SK-N-SH treated with all-trans-retinoic acid at 6 μM for 48 hours (cell line): ENCODE measurements at places on chromosomes 16 and 17.
A peak's percentile ranks its signal among the peaks of the same experiment; 100 is the strongest.

- ATAC-seq, result no peak
These were observed 14.9 kb downstream of the SEC14L5 start for GRCh38 chr16:4972938-4973587.

- no peak for ATAC-seq
These were observed 1023.4 kb upstream of the RBFOX1 start for GRCh38 chr16:6309271-6309670.

DNA sequence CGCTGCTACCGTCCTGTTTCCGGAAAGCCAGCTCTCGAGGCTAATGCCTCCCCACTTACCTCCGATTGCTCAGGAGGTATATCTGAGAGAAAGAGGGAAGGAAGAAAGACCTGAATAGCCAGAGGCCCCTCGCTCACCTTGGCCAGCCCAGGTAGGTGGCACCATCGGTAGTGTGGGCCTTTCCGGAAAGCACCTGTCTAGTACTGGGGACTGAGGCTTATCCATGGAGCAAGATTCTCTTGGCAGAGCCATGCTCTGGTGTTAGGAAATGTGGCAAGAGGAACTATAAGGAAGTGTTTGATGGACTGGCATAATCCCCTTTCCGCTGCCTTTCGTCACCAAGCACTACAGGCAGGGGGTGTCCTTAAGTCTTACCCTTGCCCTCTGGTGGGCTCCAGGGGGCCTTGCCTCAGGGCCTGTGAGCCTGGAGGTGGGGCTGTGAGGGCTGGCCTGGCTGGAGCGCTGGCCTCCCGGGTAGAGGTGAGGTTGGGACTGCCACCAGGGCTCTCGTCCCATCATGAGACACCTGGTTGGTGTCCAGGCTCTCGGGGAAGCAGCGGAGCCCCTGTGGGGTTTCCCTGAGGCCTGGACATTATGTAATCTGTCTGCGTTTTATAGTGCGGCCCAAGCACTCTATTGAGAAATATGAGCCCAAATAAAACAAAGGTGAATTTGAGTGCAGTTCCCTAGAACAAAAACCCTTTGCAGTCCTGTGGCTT is 2.9 kb downstream of the CMIP start:
- no peak for ATAC-seq

GRCh38 chr17:82248815-82249674 is 20.2 kb downstream of the SLC16A3 start:
- no peak for ATAC-seq

GRCh38 chr17:51761105-51761504 is 397.4 kb downstream of the CA10 start:
- no peak for ATAC-seq

- ATAC-seq, result no peak
These were observed 44.1 kb downstream of the CRLF3 start for GRCh38 chr17:30780343-30780742.

DNA sequence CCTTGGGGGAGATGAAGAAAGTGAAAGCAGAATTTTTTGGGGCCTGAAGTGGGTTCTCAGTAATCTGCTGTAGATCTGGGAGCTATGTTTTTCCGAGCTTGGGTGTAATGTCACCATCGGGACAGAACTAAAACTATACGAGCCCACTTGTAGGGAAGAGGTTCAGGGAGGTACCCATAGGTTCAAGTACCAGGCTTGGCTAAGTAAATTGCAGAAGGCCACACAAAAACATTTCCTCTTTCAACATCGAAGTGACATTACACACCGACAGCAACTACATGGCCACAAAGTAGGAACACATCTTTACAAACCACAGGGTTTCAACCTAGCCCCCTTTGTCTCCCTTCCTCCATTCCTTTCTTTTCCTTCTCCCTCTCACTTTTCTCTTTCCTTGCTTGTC is 10.2 kb upstream of the ASIC2 start:
- ATAC-seq, result no peak

DNA sequence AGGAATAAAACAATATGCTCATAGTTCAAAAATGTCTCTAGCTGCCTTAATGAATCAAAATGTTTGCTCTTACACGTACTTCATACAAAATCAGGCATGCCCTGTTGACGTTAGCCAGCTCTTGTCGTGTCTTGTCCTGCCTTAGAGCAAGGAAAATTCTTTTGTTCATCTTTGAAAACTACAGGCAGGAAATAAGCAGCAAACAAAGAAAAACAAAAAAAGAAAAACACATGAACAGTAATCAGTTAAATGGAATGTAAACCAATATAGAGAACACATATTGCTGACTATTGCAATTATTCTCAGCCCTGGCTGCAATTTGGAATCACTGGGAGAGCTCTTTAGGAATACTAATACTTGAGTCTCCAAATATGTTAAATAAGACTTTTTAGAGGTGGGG is 1.7 kb downstream of the CAPNS2 start:
- ATAC-seq, result no peak

GRCh38 chr17:4161192-4161966 is 18.4 kb downstream of the CYB5D2 start:
- ATAC-seq, result peak; percentile 61

DNA sequence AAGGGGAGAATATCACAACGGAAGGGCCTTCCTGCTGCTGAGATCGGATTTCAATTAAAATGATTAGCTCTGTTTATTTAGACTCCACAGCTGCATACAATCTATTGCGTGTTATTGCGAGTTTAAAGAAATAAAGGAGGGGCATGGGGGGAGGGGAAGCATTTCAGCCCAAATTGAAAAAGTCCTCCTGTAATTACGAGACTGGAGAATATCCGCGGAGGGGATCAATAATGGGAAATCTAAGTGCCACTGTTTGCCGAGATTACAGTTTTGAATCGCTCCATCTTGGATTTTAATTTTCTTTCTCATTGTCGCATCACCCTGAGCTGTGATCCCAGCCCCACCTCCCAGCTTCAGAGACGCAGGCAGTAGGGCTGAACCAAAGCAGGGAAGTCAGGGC is 15.7 kb upstream of the RPL38 start:
- no peak for ATAC-seq

DNA sequence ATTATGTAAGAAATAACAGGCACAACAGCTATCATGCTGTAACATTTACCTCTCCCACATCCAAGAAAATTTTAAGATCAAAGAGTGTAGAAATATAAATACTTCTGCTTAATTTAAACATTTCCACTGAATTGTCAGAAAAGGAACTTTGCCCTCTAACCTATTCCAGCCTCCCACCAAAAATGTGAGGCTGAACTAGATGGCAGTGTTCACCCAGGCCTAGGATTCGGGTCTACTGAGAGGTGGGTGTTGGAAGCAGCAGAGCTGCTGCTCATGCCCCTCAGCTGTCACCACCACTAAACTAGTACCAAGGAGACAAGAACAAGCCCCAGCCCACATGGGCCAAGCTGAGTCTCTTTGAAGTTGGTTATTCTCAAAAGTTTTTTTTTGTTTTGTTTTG is 11.3 kb downstream of the CIAPIN1 start:
- ATAC-seq, result no peak

GRCh38 chr17:3955673-3955988 is 8.6 kb downstream of the ATP2A3 start:
- no peak for ATAC-seq

- ATAC-seq, result no peak
These were observed at the start of gene ITGAD for GRCh38 chr16:31393056-31393455. Gene ITGAD (plus strand): TSS chr16:31393335. CDS start chr16:31393361, 26 bp downstream.

- peak; percentile 6; the same call in 1 of the 3 replicates for ATAC-seq
These were observed 1.1 kb upstream of the DBNDD1 start for GRCh38 chr16:90020260-90020837.

DNA sequence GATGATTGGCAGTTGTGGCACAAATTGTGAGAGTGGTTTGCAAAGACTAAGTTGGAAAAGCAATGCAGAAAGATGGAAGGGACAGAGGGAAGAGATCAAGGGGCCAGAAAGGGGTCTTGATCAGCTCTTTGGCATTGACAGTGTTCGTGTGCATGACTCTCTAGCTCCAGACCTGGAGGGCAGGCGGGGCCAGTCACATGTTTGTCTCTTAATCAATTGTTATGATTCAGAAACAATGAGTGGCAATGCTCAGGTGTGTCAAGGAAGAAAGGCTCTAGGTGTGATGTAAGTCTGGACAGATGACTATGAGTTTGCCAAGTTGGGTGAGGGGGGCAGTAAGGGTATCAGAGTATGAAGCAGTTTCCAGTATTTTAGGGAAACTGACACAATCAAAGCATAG is 32.1 kb downstream of the WSB1 start:
- no peak for ATAC-seq

GRCh38 chr17:57562184-57562698 is 182.9 kb downstream of the CCDC182 start:
- no peak for ATAC-seq

GRCh38 chr16:49834531-49835151 is 21.3 kb downstream of the ZNF423 start:
- no peak; the same call in 2 of the 3 replicates for ATAC-seq

GRCh38 chr17:75485688-75486087 is 29.3 kb downstream of the TMEM94 start:
- no peak for ATAC-seq

DNA sequence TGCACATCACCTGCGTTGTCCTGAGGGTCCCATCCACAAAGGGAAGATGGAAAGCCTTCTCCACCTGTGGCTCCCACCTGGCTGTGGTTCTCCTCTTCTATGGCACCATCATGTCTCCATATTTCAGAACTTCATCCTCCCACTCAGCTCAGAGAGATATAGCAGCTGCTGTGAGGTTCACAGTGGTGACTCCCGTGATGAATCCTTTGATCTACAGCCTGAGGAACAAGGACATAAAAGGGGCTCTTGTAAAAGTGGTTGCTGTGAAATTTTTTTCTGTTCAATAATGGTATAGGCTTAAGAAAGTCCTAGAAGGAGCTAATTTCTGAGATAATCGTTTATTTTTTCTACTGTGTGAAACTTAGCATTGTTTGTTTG is 18.7 kb downstream of the ZNF200 start:
- ATAC-seq, result no peak

GRCh38 chr17:57858838-57859237 is 9.0 kb upstream of the MRPS23 start:
- ATAC-seq, result no peak

DNA sequence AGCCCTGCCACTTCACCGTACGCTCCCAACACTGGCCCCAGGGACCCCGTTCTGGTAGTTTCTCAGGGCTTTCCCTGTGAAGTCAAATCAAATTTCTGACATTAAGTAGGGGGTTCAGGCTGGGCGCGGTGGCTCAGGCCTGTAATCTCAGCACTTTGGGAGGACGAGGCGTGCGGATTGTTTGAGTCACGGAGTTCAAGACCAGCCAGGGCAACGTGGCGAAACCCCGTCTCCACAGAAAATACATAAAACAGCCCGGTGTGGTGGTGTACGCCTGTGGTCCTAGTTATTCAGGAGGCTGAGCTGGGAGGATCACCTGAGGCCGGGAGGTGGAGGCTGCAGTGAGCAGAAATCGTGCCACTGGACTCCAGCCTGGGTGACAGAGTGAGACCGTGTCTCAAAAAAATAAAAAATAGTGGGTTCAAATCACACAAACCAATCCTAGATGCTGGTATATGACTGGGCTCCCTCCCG is 632 bp downstream of the CYBC1 start:
- peak; percentile 8; the same call in 1 of the 3 replicates for ATAC-seq

DNA sequence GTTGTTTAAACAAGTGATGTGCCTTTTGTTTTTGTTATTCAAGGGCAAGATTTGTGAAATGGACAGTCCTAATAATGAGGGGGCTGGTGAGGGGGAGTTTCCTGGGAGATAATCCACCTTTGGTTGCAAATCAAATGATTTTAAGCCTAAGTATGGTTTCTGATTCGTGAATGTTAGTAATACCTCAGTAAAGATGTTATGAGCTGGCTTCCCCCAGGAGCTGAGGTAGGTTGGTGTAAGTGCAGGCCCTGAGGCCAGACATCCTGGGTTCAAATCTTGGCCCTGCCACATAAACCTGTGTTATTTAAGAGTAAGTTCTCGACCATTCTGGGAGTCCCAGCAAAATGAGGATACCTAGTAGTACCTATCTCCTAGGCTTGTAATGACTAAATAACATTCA is 1.5 kb downstream of the SNX29 start:
- no peak for ATAC-seq

DNA sequence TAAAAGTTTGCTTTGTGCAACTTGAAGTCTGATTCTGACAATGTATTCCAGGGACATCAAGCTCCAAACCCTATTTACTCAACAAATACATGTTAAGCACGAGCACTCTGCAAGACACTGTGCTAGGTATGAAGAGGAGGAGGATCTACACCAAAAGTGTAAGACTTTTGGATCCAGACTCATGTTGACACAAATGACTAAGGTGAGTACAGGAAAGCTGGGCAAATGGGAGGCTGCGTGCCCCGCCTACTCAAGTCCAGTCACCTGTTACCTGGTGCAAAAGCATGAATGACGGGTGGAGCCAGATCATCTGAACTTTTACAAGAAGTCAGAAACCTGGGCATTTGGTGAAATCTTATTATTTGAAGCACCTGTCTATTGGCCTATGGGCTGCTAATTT is 120.7 kb downstream of the ABCC12 start:
- no peak for ATAC-seq

GRCh38 chr16:74874912-74875546 is 100.4 kb upstream of the FA2H start:
- ATAC-seq, result no peak

DNA sequence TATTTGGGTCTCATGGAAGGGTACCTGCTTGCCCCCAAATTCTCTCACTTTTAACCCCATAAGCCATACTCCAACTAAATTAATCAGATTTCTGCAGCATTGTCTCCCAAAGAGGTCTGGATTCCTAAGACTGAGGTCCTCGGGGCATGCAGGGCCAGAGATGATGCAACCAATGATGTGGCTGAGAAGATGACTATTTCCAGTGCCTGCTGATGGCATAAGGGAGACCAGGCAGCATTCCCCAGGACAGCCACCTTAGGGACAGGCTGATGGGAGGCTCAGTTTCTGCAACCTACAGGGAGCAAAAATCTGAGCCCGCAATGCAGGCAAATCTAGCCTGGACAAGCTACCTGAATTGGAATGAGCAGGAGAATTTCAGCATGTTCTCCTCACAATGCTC is 76.8 kb upstream of the ASIC2 start:
- no peak for ATAC-seq

GRCh38 chr17:64694207-64694606 is 32.1 kb upstream of the SMURF2 start:
- ATAC-seq, result peak; percentile 34; the same call in 1 of the 3 replicates

GRCh38 chr17:69874175-69874670 is 200.8 kb upstream of the KCNJ16 start:
- ATAC-seq, result no peak; the same call in 1 of the 3 replicates

- ATAC-seq, result peak; percentile 83
These were observed at the start of gene P3H4 for GRCh38 chr17:41811549-41812380. Gene P3H4 (minus strand): TSS chr17:41811949. CDS start chr17:41811915, 34 bp downstream.
